ENCODE measurements at places on chromosomes 5 and 9.

DNA sequence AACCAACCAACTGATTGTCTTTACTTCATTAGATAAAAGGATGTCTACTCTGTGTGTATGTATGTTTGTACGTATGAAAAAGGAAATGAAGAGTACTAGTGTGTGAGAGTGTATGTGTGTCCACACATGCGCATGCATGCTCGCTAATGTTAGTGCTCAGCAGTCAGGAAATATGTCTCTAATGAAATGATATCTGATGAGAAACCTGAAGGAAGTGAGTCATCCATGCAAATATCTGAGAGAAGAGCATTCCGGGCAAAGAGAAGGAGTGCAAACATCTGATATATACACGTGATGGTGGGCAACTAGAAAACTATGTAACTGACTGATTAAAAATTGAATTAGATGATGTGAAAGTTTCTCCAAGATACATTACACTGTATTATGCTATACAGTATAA lies 29.6 kb upstream of the UGCG start:
- no peaks in the 10 kb centered on the region for H3K27me3 ChIP-seq
- DNase-seq = no peak
- H3K4me1 ChIP-seq = no peaks in the 10 kb centered on the region

- H3K27ac ChIP-seq = no peak overlapping the region
- no peaks in the 10 kb centered on the region for H3K4me1 ChIP-seq
- no peaks in the 10 kb centered on the region for H3K36me3 ChIP-seq
- H3K4me3 ChIP-seq = no peak overlapping the region
- DNase-seq = no peak
- no peaks in the 10 kb centered on the region for H3K27me3 ChIP-seq
These were observed 138.5 kb upstream of the TAF11L2 start for GRCh38 chr5:17359451-17360011.

DNA sequence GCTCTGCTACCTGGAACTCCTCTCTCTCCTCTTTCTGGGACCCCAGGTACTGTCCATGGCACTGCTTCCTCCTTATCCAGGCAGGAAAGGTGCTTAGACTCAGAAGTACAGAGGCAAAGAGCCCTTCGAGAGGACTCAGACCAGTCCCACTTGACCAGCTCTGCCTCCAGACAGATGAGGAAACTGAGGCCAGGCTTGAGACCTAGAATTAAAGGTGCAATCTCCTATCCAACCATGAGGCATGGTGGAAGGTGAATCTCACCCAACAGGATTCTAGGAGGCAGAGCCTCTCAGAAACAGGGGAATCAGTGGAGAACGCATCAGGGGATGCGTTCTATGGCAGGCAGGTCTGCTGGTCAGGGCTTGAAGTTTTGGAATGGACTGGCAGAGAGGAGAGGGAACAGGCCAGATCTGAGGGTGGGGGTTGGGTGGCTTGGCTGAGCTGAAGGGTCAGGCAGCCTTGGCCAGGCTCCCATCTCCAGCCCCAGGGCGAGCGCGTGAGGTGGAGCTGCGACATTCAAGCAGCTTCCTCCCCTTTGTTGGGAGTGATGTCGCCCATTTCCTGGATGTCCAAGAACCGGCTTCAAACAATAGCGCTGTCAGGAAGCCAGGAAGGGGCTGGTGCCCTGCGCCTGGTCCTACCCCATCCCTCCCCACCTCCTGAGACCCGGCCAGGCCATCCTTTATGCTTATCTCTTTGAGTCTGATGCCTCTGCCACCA lies 26.2 kb downstream of the NDUFA8 start:
- H3K4me1 ChIP-seq = no peaks in the 10 kb centered on the region
- H3K36me3 ChIP-seq = no peaks in the 10 kb centered on the region
- H3K4me3 ChIP-seq = no peak overlapping the region
- no peak overlapping the region for H3K27ac ChIP-seq
- H3K27me3 ChIP-seq = no peaks in the 10 kb centered on the region

GRCh38 chr5:33843579-33843978 lies 48.2 kb downstream of the ADAMTS12 start:
- no peak overlapping the region for H3K27ac ChIP-seq
- DNase-seq = no peak
- H3K36me3 ChIP-seq = no peaks in the 10 kb centered on the region
- H3K4me1 ChIP-seq = no peaks in the 10 kb centered on the region

DNA sequence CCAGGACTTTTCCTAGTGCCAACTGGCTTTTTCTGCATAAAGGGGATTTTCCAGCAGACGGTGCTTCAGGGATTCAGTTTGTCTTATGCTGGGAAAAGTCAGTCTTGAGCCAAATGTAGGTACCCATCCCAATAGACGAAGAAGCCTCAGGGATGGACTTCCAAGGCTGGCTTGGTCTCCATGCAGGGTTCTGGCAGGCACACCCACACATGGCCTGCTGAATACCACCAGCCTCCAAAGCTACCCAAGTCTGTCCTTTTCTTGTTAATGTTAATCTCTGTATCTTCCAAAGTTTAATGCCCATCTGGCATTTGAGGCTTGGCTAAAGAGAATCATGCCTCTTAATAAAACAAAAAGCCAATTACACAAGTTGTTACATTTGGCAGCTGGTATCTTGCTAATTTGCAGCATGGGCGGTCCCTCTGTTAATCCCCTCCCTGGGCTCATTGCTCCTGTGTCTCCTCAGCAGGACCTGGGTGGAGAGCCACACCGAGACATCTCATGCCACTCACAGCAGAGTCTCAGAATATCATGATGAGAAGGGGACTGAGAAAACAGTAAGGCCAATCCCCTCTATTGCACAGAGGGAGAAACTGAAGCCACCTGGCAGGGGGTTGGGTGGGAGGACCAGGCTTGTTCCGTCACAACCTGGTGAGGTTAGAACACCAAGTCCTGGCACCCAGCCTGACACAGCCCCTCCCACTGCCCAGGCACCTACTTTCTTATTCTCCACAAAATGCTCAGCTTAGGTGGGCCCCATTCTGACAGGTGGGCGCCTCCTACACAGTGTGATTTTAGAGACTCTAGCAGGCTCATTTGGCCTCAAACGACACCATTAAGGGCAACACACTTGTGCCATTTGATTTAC lies 243.2 kb downstream of the FSTL4 start:
- H3K27me3 ChIP-seq = no peaks in the 10 kb centered on the region
- H3K27ac ChIP-seq = no peak overlapping the region
- DNase-seq = no peak
- no peaks in the 10 kb centered on the region for H3K4me1 ChIP-seq
- H3K36me3 ChIP-seq = no peaks in the 10 kb centered on the region
- H3K4me3 ChIP-seq = no peak overlapping the region

DNA sequence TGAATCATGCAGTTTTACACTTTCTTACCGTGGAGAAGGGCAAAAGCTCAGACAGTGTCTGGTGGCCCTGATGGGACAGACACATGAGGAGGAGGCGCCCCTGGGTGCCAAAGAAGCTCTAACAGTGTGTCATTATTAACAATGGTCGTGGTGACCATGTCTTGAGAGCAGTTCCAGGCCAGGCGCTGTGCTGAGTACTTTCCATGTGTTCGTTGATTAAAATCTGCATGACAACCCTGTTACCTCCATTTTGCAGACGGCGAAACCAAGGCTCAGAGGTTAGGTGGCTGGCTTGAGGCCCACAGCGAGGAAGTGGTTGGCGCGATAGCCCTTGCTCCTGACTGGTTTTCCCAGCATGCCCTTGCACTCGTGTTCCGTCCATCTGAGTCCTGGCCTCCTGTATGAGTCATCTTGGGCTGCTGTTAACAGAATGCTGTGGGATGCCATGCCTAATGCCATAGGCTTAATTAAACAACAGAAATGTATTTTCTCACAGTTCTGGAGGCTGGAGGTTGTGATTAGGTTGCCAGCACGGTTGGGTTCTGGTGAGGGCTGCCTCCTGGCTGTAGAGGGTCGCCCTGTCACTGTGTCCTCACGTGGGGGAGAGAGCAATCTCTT lies 92.0 kb downstream of the AMBP start:
- H3K4me1 ChIP-seq = no peaks in the 10 kb centered on the region
- no peaks in the 10 kb centered on the region for H3K27me3 ChIP-seq
- H3K4me3 ChIP-seq = no peak overlapping the region

DNA sequence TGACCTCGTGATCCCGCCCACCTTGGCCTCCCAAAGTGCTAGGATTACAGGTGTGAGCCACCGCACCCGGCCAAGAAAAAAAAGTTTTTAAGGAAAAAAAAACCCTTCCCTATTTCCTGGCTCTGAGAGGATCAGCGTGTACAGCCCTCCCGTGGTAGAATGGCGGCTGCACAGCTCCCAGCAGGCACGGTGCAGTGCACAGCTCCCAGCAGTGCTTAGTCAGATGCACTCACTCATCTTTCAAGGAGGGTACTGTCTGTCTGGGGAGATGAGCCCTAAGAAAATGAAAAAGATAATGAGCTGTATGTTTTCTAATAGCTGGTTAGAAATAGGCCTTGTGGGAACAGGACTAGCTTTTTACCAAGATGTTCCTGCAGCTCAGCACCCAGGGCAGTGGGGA lies 36.7 kb upstream of the SLC2A8 start:
- no peaks in the 10 kb centered on the region for H3K36me3 ChIP-seq
- H3K4me1 ChIP-seq = no peaks in the 10 kb centered on the region

GRCh38 chr9:79946712-79947111 lies 374.9 kb downstream of the TLE4 start:
- no peaks in the 10 kb centered on the region for H3K4me1 ChIP-seq
- no peak for DNase-seq
- H3K27me3 ChIP-seq = no peaks in the 10 kb centered on the region
- H3K4me3 ChIP-seq = no peak overlapping the region
- no peak overlapping the region for H3K27ac ChIP-seq

DNA sequence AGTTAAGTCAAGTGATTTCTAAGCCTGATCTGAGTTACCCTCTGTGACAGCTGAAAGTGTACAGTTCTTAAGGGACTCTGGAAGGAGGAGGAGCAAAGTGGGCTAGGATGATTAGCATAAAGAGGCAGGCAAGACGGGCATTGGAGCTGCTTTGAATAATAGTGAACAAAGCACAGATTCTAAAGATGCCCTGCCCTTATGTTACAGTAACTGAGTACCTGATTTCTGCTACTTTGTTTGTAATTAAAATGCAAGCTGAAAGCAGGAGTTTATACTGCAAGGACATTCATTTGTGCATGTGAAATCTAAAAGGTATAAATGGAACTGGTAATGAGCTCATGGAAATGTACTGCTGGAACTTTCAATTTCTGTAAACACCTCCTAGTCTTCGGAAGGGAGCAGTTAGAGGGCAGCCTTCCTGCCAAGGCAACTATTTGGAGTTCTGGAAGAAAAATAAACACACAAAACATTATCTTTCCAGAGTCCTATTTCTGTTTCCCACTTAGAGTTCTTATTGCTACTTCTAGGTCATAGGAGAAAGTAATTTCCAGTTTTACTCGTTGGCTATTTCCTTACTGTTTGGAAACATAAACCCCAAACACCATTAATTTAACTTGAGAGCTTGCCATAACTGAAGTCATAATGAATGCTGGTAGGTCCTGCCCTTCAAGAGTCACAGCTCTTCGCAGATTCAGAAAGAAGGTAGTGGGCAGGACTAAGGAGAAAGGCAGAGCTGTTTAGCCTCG lies at the start of gene RANBP3L:
TSS of gene RANBP3L (minus strand) at position 45 of the 746 bp plus-strand sequence. CDS start 486 bp downstream, outside the sequence.
- H3K4me1 ChIP-seq = no peaks in the 10 kb centered on the region
- no peaks in the 10 kb centered on the region for H3K36me3 ChIP-seq
- no peak within 1 kb of the TSS for H3K27ac ChIP-seq
- H3K4me3 ChIP-seq = no peak within 1 kb of the TSS
- H3K27me3 ChIP-seq = peaks cover 3% of the 10 kb centered on the region

DNA sequence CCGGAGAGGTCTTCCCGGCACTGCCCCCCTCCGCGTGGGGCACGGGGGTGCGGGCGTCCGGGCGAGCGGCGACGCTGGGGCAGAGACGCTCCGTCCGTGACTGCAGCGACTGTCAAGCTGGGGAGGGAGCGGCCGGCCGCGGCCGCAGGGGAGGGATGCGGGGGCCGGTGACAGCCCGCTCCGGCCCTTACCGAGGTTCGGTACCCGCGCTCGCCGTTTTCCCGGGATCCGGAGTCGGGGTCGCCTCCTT lies 400 bp downstream of the KDM4C start:
- peak overlapping the region; percentile 96 for H3K27ac ChIP-seq
- no peaks in the 10 kb centered on the region for H3K27me3 ChIP-seq
- peak overlapping the region; percentile 95 for H3K4me3 ChIP-seq
- H3K4me1 ChIP-seq = peaks cover 11% of the 10 kb centered on the region

DNA sequence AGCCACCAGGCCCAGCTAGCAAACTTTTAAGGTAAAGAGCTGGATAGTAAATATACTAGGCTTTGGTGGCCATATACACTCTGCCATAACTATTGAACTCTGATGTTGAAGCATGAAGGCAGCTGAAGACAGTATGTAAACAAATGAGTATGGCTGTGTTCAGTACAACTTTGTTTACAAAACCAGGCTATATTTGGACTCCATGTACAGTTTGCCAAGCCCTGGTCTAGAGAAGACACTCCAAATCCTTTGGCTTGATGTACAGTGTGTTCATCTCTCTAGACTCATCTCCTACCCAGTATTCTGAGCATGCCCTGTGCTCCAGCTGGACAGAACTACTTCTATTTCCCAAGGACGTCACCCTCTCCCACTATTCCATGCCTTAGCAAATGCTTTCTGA lies 54.3 kb upstream of the MEGF10 start:
- no peak overlapping the region for H3K4me3 ChIP-seq
- no peak overlapping the region for H3K27ac ChIP-seq
- H3K4me1 ChIP-seq = no peaks in the 10 kb centered on the region
- H3K36me3 ChIP-seq = no peaks in the 10 kb centered on the region
- DNase-seq = no peak

DNA sequence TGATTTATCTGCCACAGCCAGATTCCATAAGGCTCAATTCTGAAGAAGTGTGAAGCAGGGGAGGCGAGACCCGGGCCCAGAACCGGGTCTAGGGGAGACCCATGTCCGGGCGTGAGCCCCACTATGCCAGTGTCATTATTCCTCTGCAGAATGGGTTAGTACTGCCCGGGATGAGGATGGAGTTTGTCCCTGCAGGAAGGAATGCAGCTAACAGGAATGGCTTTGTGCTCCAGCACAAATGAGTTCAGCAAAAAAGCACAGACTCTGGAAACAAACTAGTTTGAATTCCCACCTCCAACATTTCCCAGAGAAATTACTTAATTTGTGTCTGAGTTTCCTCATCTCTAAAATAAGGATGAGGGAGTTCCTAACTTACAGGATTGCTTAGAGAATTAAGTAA lies 202.9 kb downstream of the SYK start:
- H3K36me3 ChIP-seq = no peaks in the 10 kb centered on the region
- no peak for DNase-seq
- no peak overlapping the region for H3K27ac ChIP-seq
- H3K4me1 ChIP-seq = no peaks in the 10 kb centered on the region
- no peak overlapping the region for H3K4me3 ChIP-seq
- no peaks in the 10 kb centered on the region for H3K27me3 ChIP-seq

GRCh38 chr9:116656501-116656971 lies 30.6 kb upstream of the TRIM32 start:
- H3K27me3 ChIP-seq = no peaks in the 10 kb centered on the region
- H3K27ac ChIP-seq = no peak overlapping the region
- H3K36me3 ChIP-seq = no peaks in the 10 kb centered on the region

Measured in effector memory CD4-positive, alpha-beta T cell (primary cell).